ENCODE measurements at places on chromosomes 3 and 15. TPM values are rescaled to one million over a fixed set of nuclear protein-coding genes. Genes with fewer than 3 reads are reported as not detected.

SLC15A2 gene
- 22.3 TPM for polyA plus RNA-seq

- no peaks in the 10 kb centered on the region for H3K36me3 ChIP-seq
- DNase-seq = no peak
- peaks cover 33% of the 10 kb centered on the region for H3K4me1 ChIP-seq
Observed at GRCh38 chr3:158770741-158771350, 31.0 kb upstream of the MFSD1 start.

GRCh38 chr15:39685999-39686613, 96.5 kb downstream of the FSIP1 start:
- no peaks in the 10 kb centered on the region for H3K4me1 ChIP-seq
- DNase-seq = peak; percentile 73
- H3K27me3 ChIP-seq = no peaks in the 10 kb centered on the region
- H3K27ac ChIP-seq = no peak overlapping the region
- no peak overlapping the region for H3K4me3 ChIP-seq
- H3K36me3 ChIP-seq = no peaks in the 10 kb centered on the region

GRCh38 chr15:65476903-65477302, 40.6 kb downstream of the DPP8 start:
- no peak overlapping the region for H3K4me3 ChIP-seq
- H3K27me3 ChIP-seq = no peaks in the 10 kb centered on the region
- peaks cover 100% of the 10 kb centered on the region for H3K36me3 ChIP-seq
- no peaks in the 10 kb centered on the region for H3K4me1 ChIP-seq
- peak; percentile 32 for DNase-seq

ACKR4 gene
- 2.0 TPM for polyA plus RNA-seq

- peaks cover 6% of the 10 kb centered on the region for H3K4me1 ChIP-seq
- no peak for DNase-seq
- no peak overlapping the region for H3K27ac ChIP-seq
- no peaks in the 10 kb centered on the region for H3K27me3 ChIP-seq
Observed at GRCh38 chr15:90259524-90259923, 5.9 kb upstream of the NGRN start.

DNA sequence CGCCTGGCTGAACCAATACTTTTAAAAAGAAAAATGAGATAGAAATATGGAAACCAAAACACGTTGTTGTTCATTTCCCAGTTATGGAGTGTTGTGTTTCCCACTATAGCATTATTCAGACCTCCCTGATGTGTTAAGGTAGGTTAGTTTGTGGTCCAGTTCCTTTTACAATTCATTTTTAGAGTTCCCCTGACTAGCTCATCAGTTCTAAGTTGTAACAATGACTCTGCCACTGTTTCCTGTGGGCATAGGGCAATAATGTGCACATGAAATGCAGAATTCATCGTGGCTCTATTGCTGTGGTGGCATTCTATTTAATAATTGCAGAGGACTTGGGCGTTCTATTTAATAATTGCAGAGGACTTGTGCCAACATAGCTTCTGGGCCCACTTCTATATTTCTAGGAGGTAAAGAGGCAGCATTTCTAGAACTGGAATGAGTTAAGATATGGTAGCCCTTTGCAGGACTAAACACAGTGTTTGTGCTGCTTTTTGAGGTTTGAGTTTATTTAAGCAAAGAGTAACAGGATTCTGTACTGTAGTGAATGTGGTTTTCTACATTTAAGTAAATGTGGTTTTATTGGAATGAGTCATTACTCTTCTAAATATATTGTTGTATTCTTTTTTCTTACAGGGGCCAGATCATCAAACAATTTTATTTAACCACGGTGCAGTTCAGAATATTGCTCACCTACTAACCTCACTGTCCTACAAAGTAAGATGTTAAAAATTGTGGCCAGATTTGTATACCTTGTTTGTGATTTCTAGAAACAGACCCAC, 47.5 kb downstream of the ARMC8 start:
- no peak for DNase-seq
- H3K4me1 ChIP-seq = no peaks in the 10 kb centered on the region
- no peak overlapping the region for H3K27ac ChIP-seq
- H3K27me3 ChIP-seq = no peaks in the 10 kb centered on the region
- H3K4me3 ChIP-seq = no peak overlapping the region
- no peaks in the 10 kb centered on the region for H3K36me3 ChIP-seq

CCRL2 gene
- 4.3 TPM for polyA plus RNA-seq

- no peaks in the 10 kb centered on the region for H3K27me3 ChIP-seq
- no peaks in the 10 kb centered on the region for H3K4me1 ChIP-seq
- H3K36me3 ChIP-seq = no peaks in the 10 kb centered on the region
- peak; percentile 44 for DNase-seq
- no peak overlapping the region for H3K4me3 ChIP-seq
Observed at GRCh38 chr3:133096900-133097613, 58.9 kb downstream of the TMEM108 start.

- H3K4me3 ChIP-seq = no peak overlapping the region
- H3K27me3 ChIP-seq = no peaks in the 10 kb centered on the region
- no peaks in the 10 kb centered on the region for H3K4me1 ChIP-seq
- no peak overlapping the region for H3K27ac ChIP-seq
- no peak for DNase-seq
- no peaks in the 10 kb centered on the region for H3K36me3 ChIP-seq
Observed at GRCh38 chr15:95160316-95160715, 929.0 kb downstream of the MCTP2 start.

DNA sequence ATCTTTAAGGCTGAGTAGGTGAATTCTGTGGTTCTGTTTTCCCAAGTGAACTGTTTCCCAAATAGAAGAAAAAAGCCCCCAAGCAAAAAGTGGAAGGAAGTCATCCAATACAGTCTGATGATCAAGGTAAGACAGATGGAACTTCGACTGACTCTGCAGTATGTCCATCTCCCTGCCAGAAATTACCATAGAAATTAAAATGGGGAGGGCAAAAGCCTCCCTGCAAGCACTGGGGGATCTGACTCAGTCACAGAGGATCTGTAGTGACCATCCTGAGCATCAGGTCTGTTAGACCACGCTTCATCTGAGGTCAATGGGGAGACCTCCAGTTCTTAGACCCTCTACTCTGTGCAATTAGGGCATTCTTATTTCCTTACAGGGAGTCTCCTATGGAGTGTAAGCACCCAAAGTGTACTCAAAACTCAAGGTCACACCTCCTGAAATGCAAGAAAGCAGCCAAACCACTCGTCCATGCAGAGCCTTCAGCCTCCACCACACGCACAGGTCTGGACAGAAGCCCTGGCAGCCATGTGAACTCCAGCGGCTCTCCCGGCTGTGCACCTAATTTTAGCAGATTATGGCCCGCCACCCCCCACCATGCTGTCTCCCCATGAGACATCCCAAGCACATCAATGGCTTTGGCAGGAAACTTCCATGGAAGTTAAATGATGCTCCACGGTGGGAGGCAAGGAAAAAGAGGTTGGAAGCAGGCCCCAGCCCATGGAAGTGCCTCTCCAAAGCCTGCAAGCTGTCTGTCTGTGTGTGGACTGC, 348.7 kb downstream of the NTRK3 start:
- H3K36me3 ChIP-seq = no peaks in the 10 kb centered on the region
- no peak for DNase-seq
- H3K27ac ChIP-seq = no peak overlapping the region
- no peaks in the 10 kb centered on the region for H3K27me3 ChIP-seq

DNA sequence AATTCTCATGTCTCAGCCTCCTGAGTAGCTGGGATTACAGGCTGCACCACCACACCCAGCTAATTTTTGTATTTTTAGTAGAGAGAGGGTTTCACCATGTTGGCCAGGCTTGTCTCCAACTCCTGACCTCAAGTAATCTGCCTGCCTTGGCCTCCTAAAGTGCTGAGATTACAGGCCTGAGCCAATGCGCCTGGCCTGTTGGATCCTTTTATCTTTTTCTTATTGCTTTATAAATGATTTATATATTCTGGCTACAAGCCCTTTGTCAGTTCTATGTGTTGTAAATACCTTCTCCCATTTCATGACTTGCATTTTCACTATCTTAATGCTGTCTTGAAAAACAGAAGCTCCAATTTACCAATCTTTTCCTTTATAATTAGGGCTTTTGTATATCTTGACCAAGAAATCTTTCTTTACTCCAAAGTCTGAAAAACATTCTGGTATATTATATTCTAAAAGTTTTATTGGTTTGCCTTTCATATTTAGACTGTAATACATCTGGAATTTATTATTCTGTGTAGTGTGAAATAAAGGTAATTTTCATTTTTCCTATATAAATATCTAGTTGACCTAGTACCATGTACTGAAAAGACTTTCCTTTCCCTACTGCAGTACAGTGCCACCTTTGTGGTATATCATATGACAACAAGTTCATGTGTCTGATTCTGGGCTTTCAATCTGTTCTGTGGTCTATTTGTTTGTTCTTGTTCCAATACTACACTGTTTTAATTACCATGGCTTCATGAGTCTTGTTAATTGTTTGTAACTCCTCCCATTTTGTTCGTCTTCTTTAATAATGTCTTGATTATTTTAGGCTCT, 52.9 kb upstream of the RNU6-1 start:
- no peak overlapping the region for H3K4me3 ChIP-seq
- H3K27ac ChIP-seq = no peak overlapping the region
- no peaks in the 10 kb centered on the region for H3K36me3 ChIP-seq
- DNase-seq = no peak
- no peaks in the 10 kb centered on the region for H3K27me3 ChIP-seq

DNA sequence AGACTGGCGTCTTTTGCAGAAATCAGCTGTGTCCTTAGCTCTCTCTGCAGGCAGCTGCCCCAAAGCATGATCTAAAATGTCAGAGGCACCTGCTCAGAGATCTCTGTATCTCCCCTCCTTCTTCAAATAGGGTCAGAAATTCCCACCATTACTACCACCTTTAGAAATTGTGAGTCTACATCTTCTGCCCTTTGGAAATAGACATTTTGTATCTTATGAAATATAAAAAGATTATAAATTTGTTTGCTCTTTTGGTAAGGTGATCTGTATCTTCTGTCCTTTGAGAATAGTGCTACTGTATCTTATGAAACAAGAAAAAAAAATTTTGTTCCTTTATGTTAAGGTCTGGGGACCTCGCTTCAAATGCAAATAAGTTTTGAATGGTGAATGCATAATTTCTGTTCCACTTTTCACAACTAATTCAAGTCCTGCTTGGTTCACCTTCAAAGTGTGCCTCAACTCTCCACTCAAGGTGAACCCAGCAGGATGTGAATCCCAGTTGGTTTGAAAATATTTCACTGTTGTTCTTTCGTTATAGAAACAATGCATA, 28.3 kb upstream of the GPD1L start:
- H3K36me3 ChIP-seq = no peaks in the 10 kb centered on the region
- no peak overlapping the region for H3K27ac ChIP-seq

- no peak overlapping the region for H3K27ac ChIP-seq
- no peaks in the 10 kb centered on the region for H3K27me3 ChIP-seq
- no peaks in the 10 kb centered on the region for H3K36me3 ChIP-seq
- H3K4me3 ChIP-seq = no peak overlapping the region
- no peak for DNase-seq
Observed at GRCh38 chr3:13086531-13086981, 13.3 kb upstream of the IQSEC1 start.

SLC22A13 gene
- polyA plus RNA-seq = 0.55 TPM

DNA sequence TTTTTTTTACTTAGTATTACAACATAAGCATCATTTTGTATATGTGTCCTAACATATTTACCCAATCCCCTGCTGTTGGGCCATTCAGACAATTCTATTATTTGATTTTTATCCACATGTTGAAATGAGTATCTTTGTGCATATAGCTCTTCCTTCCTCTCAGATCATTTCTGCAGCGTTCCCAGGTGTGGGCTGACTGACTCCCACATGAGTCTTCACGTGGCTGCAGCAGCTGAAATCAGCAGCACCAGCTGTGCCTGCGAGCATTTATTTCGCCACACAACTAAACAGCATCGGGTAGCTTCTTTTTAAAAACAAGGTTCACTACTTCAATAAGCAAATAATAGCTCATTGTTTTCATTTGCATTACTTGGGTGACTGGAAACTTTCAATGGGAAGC, 44.5 kb upstream of the PDE8A start:
- no peak overlapping the region for H3K4me3 ChIP-seq
- no peaks in the 10 kb centered on the region for H3K27me3 ChIP-seq
- no peak overlapping the region for H3K27ac ChIP-seq
- no peak for DNase-seq

DNA sequence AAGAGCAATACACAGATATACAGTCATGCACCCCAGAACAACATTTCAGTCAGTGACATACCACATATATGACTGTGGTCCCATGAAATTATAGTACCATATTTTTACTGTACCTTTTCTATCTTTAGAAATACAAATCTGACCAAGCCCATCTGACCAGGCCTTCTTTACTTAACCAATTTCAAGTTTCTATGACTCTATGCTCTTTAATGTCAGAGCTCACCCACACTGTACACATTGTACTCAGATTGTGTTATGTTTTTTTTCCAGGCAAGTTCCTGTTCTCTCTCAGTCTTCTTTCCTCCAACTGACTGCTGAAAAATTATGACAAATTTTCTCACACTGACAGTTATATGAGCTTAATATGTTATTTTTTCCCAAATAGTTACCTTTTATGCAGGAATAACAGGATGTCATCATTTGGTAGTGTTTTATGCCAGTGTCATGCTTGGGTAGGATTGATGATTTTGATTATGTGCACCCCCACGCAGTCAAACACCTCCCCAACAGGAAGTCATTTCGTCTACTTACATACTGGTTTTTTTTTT, 8.0 kb upstream of the CBLB start:
- no peaks in the 10 kb centered on the region for H3K4me1 ChIP-seq
- no peaks in the 10 kb centered on the region for H3K27me3 ChIP-seq
- DNase-seq = no peak
- no peaks in the 10 kb centered on the region for H3K36me3 ChIP-seq

AADACL2 gene
- not detected for polyA plus RNA-seq

GRCh38 chr3:103077910-103078309, 643.1 kb downstream of the ZPLD1 start:
- no peak overlapping the region for H3K4me3 ChIP-seq
- no peaks in the 10 kb centered on the region for H3K36me3 ChIP-seq
- no peaks in the 10 kb centered on the region for H3K4me1 ChIP-seq
- DNase-seq = no peak
- H3K27me3 ChIP-seq = no peaks in the 10 kb centered on the region

GRCh38 chr3:99960941-99961340, 143.3 kb downstream of the CMSS1 start:
- H3K27ac ChIP-seq = no peak overlapping the region
- H3K4me1 ChIP-seq = no peaks in the 10 kb centered on the region
- no peaks in the 10 kb centered on the region for H3K36me3 ChIP-seq
- no peak overlapping the region for H3K4me3 ChIP-seq
- DNase-seq = no peak
- H3K27me3 ChIP-seq = no peaks in the 10 kb centered on the region

DNA sequence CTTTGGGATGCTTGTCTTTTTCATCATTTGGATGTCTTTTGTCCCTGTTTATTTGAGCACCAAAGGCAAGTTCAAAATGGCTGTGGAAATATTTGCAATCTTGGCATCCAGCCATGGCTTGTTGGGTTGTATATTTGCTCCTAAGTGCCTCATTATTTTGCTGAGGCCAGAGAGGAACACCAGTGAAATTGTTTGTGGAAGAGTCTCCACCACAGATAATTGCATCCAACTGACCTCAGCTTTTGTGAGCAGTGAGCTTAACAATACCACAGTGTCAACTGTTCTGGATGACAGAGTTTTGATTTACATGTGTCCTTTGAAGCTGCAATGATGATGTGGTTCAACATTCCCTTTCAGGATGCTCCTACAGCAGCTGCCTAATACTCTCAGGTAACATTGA, 83.0 kb upstream of the KCNAB1 start:
- no peak for DNase-seq
- no peaks in the 10 kb centered on the region for H3K27me3 ChIP-seq
- H3K36me3 ChIP-seq = no peaks in the 10 kb centered on the region
- H3K4me1 ChIP-seq = no peaks in the 10 kb centered on the region
